Testis (tissue), 5 donors: ENCODE measurements at places on chromosomes 5 and 9. TPM values are rescaled to one million over a fixed set of nuclear protein-coding genes. Genes with fewer than 3 reads are reported as not detected.

Gene GKAP1
- 83.7 TPM for total RNA-seq

Gene SLC27A6
- total RNA-seq, result 36.4 TPM

Gene VCAN
- total RNA-seq, result 15.7 TPM

Gene LMAN2
- total RNA-seq, result 355 TPM

Gene BSPRY
- 8.8 TPM for total RNA-seq

Gene IQGAP2
- 78.6 TPM for total RNA-seq

Gene JAKMIP2
- 1.7 TPM for total RNA-seq

DNA sequence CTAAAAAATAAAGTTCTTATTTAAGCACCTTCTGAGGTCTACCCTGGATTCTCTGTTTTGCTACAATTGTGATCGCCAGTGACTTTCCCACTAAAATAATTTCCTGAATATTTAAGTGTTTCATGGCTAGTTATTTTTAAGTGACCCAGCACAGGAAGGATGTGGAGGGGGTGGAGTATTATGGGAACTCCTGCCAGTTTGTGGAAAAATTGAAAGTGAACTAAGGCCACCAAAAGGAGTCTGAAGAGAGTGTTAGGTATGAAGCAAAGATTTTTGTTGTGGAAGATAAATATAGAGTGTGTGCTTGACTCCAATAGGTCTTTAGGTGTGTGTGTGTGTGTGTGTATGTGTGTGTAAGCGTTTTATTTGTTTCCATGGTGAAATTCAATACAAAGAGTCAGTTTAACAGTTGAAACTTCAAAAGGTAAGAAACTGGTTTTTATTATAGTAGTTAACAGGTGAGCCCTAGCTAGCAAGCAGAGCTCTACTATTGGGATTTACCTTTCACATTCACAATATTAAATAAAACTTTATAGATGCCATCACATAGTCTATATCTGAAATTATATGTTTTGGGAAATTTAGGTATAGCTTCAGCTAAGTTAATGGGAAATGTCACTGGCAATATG lies 25.6 kb downstream of the RASGRF2 start:
- no peak for DNase-seq

DNA sequence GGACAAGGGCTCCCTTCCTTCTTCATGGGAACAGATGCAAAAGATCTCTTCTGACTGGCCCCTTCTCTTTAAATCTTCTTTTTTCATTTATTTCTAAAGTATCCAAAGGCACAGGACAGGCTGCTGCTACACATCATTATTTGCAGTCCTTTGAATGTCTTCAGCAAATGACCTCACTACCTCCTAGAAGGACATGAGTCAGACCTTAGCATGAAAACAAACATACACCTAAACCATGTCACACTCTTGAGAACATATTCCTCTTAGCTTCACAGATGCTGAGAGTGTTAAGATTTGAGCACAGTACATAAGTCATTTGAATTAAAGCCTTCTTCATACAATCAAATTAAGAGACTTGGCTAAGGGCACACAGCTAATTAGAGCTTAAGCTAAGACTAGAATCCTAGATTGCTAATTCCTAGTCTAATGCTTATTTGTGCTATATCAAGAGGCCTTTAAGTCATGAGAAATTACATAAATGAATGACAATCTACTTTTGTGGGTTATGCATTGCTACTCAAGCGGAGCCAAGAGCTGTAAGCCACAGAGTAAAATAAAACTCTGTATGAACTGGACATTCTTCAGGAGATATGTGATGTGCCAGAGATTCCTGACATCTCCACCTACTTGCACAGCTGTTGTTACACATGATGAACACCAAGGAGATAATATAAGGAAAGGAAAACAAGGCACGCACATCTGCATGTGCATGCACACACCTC lies 109.1 kb upstream of the PTGER4 start:
- DNase-seq, result no peak

GRCh38 chr5:90366948-90367347 lies 42.6 kb downstream of the CETN3 start:
- DNase-seq, result no peak

DNA sequence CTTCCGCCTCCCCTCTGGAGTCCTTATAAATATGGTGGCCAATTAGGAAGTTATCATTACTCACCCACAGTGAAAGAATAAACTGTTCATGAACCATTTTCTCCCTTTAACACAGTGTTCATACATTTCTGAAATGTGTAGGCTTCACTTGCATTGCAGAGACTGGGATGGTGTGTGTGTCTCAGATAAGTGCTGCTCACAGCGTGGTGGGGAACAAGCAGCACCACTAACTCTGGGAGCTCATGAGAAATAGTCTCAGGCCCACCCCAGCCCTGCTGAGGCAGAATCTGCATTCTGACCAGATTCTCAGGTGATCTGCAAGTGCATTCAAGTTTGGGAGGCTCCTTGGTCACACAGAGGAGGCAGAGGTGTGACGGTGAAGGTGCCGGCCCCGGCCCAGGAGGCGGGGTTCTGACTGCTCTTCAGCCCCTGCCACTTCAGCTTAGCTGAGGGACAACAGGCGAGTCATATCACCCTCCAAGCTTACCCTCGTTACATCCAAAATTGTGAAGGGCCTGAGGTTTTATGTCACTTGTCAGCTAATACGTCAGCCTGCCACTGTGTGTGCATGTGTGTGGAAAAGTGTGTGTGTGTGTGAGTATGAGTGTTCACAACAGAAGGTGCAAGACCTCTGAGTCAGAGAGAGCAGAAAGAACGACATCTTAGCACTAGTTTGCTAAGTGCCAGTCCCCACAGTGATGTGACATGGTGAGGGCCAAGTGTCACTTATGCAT lies 34.7 kb downstream of the DAP start:
- DNase-seq, result no peak

GRCh38 chr5:9861666-9862256 lies 231.6 kb upstream of the TAS2R1 start:
- DNase-seq, result no peak

- no peak for DNase-seq
These were observed 1659.9 kb upstream of the C9orf72 start for GRCh38 chr9:29233193-29233592.

GRCh38 chr5:52864371-52864770 lies 76.7 kb downstream of the ITGA1 start:
- DNase-seq, result no peak
